ENCODE measurements at places on chromosomes 3 and 15.

DNA sequence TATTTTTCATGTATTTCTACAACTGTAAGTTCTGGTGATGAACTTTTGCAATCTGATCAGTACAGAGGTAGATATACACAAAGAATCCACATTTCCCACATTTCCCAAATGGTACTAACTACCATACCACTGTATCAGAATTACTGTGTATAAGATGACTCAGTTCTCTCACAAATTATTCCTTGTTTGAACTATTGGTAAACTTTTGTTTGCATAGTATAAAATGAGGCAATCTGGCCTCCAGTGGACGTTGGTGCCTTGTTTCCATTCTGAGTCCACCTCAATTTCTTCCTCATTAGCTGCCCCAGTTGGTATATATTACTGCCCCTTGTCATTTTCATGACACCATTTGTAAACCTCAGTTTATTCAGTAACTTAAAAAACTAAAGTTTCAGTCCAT lies 38.5 kb downstream of the SPTSSB start:
- no peak for DNase-seq

DNA sequence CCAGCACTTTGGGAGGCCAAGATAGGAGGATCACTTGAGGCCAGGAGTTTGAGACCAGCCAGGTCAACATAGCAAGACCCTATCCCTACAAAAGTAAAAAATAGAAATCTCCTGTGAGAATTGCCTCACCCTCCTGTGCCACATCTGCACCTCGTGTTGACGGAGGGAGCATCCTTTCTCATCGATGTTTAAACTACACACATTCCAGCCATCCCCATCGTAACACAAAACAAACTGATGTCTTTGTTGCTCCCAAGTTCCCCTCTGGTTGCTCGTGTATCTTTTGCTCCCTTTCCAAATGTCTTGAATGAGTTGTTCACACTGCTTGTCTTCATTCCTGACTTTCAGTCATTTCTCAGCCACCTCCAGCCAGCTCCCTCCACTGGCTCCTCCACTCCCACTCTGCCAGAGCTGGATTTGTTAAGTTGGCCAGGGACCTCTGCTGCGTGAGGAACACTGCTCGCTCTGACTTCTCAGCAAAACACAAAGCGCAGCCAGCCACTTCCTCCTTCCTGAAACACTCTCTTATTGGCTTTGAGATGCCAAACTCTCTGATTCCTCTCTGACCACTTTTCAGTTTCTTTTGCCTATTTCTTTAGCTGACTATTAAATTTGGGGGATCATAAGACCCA lies 53.6 kb upstream of the ATP13A3 start:
- no peak for DNase-seq

DNA sequence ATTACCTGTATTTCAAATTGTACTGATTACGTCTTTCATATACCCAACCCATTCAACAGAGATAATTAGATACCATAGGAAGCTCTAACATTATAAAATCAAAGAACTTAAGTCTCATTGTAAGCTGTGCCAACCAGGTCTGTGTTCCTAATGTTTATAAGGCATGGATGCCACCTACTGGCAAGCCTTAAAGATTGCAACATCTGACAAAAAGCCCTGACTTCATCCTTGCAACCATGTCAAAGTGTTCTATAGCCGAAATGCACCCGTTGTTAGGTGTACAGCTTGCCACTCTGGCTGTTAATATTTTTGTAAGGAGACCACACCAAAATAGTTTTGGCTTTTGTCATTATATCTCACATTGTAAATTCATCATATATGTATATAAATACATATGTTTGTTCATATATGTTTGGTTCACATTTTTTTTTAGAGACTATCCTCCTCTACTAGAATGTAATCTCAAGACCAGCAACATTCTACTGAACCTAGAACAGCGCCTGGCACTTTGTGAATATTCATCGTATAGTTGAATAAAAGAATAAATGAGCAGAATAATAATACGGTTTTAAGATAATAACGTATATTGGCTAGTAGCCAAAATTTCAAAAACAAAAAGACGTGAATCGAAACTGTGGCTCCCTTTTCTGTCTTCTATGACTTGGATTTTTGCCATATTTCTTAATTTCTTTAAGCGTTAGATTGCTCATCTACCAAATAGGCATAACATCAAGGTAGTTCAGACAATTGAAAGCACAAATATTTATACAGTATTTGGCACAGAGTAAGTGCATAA lies 258.1 kb downstream of the TBL1XR1 start:
- DNase-seq = no peak

- DNase-seq = no peak
Measured at GRCh38 chr3:123294296-123294938, 92.7 kb downstream of the SEC22A start.

All from T-helper 17 cell (primary cell).